SJSA1 (cell line): ENCODE measurements at places on chromosomes 13 and 19.
A peak's percentile ranks its signal among the peaks of the same experiment; 100 is the strongest.

DNA sequence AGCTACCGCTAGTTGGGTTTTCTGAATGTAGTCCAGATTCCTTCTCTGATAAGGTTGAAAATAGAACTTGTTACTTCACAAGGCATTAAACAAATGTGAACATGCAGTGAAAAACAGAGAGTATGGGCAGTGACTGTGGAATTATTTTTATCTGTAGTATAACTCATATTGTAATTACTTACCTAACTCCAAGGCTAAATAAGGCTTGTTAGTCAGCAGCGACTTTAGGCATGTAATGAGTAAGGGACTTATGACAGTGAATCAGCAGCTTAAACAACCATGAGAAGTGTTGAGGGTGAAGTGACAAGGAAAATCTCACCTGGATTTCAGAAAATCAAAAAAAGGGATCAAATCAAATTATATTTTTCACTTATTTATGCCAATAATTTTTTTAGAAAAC, 1719.5 kb upstream of the MIR17HG start:
- no peak for DNase-seq

DNA sequence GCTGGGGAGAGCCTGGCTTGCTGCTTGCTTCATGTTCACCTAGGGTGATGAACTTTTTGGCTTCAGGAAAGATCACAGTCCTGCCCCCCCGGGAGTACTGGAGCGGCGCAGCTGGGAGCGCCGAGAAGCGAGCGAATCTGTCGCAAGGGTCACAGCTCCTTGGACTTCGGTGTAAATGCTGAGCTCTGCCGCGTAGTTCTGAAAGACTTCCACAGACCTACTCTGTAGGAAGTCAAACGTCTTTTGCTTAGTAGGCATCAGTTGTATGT, 2.7 kb downstream of the ING1 start:
- DNase-seq, result no peak

DNA sequence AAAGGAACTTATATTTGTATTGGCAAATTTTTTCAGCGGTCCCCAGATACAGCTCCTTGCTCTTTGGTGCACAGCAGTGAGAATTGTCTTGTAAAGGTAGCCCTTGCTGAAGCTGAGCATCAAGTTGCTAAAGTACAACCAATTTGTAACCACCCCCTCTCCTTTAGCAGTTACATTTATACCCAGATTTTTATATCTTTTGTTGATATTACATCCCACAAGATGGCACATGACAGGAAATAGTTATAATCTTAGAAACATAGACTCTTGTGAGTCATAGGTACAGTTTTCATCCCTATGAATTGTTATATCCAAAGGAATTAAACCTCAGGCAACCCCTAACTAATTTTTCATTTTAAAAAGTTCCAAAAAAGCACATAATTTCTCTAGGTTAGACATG, 523.0 kb upstream of the SLITRK1 start:
- no peak for DNase-seq

GRCh38 chr13:64274481-64275217, 2859.0 kb upstream of the PCDH20 start:
- no peak for DNase-seq

GRCh38 chr13:110376120-110376519, 69.0 kb downstream of the COL4A2 start:
- DNase-seq, result no peak

- no peak for DNase-seq
Observed at GRCh38 chr13:40440990-40441820, 225.2 kb downstream of the FOXO1 start.

DNA sequence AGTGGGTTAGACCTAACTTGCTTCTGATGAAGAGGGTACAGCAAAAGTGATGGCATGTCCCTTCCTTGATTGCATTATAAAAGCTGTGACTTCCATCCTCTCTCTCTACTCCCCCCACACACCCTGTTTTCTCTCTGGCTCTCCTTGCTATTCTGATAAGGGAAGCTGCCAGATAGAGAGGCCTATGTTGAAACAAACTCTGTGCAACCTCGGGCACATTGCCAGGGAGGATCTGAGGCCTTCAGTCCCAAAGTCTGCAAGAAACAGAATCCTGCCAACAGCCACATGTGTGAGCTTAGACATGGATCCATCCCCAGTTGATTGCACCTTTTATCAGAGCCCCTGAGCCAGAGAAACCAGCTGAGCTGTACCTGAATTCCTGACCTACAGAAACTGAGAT, 44.8 kb upstream of the ARGLU1 start:
- no peak for DNase-seq

GRCh38 chr13:24564881-24565280, 52.3 kb upstream of the PARP4 start:
- DNase-seq, result no peak

DNA sequence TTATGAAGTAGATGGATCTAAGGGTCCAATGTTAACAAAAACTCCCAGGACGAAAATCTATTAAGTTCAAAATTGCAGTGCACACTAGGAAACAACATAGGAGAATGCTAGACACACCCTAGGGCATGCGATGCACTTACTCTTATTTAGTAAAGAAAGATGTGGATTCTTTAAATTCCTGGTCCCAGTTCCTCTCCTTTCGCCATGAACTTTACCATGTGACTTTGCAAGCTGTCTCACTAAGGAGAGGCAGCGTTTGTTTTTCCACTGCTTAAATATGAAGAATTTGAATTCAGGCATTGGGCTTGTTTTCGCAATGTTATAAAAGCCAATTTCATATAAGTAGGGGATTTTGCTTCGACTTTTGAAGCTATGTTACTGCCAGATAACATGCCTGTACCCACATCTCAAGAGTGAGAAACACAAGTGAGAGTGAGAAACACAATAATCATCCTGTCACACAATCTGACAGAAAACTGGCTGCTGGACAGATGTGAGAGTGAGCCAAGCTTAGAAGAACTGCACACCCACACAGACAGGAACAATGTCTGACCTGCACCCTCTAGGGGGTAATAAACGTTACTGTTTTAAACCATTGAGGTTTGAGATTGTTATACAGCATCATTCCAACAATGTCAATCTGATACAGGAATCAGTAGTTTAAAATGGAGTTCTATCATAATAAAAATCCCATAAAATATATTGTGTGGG, 1308.4 kb downstream of the SLITRK5 start:
- no peak for DNase-seq

GRCh38 chr19:18416778-18417249, 2.4 kb upstream of the SSBP4 start:
- peak; percentile 93 for DNase-seq

GRCh38 chr13:94829185-94829836, 117.0 kb upstream of the SOX21 start:
- no peak for DNase-seq

GRCh38 chr13:34657716-34658115, 284.4 kb upstream of the NBEA start:
- DNase-seq, result peak; percentile 16

GRCh38 chr19:2575734-2576481, 100.0 kb downstream of the GADD45B start:
- DNase-seq, result peak; percentile 88

- peak; percentile 1 for DNase-seq
Observed at GRCh38 chr13:31476753-31477152, 262.6 kb upstream of the RXFP2 start.

DNA sequence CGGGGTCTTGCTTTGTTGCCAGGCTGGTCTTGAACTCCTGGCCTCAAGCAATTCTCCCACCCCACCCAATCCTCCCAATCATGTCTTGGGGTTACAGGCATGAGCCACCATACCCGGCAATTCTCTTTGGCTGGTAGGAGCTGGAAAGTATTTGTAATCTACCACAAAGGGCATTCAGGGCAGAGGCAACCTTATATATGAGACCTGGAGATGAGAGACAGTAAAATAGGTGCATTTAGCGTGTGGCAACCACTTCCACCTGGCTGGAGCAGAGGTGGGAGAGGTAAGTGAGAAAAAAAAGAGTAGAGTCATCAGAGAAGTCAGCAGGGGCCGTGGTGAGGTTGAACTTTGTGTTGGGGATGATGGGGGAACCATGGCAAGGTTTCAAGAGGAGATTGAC, 36.8 kb downstream of the VAV1 start:
- no peak for DNase-seq

DNA sequence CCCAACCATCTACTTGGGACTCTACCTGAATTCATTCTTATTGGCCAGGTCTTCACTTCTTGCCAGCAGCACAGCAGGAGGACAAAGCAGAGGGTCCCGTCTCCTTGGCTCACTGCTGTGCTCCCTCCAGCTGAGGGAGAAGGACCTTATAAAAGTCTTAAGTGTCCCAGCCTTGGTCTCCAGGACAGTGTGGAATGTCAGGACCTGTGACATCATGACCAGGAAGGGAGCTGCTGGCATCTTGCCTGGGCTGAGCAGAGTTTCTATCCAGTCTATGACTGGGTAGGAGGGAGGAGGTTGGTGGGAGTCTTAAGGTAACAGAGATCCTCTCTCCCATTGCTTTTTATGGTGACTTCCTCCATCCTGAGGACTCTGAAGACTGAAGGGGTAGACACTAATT, 56.6 kb upstream of the ANKRD10 start:
- DNase-seq, result peak; percentile 67

- peak; percentile 14 for DNase-seq
Observed at GRCh38 chr19:30448386-30449077, 76.3 kb downstream of the ZNF536 start.

DNA sequence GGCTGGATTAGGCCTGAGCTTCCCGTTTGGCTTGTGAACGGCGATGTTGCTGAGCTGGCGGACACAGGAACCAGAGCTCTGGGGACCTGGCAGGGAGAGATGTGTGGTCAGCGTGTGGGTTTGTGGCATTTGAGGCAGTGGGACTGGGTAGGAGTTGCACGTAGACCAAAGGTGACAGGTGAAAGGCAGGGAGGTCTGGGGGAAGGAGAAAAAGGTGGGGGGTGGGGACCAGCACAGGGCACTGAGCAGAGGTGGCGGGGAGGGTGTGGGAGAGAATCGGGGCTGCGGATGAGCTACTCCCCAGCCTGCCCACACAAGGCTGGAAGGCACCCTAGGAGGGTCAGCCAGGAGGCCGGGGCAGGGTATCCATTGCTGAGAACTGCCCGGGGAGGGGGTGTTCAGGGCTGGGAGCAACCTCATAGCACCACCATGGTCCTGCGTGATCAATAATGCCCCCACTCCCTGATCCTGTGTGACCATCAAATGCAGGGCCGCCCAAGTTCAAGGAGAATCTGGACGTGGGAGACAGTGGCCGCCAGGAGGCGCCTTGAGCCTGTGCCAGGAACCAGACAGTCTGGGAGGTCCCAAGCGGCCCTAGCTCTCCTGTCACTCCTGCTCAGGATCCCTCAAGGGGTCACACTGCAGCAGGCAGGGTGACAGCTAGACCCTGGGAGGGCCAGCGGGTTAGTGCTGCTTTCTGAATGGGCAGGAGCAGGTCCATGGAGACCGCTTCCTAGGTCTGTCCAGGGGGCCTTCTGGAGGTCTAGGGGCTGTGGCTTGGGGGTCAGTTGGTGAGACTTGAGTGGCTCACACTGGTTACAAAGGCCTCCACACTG, 12.8 kb upstream of the SELENOW start:
- DNase-seq, result peak; percentile 44

DNA sequence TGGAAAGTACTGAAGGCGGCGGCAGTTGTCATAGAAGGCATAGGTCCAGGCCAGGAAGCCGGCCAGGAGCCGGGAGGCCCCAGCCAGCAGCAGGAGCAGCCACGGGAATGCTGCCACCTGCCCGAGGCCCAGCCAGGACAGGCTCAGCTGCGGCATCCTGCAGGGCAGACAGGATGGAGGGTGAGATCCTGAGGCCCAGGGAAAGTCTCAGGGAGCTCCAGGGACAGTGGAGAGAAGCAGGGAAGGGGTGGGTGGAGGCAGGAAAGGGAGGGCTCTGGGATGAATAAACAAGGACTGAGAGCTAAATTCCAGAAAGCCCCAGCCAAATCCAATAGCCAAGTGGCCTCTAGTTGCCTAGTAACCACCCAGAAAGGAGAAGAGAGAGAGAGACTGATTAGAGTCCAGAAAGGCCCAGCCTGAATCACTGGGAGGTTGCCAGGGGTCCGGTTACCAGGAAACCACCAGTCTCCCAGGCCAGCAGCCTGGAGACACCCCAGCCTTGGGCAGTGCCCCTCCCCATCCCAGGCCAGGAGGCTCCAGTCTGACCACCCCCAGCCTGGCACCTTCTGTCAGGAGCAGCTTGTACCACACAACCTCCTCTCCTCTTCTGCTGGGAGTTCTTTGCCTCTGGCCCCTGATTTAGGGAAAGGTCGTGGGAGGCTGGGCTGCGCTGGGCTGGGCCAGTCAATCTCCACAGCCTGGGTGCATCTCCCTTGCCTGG, 7.5 kb upstream of the OR10H5 start:
- no peak for DNase-seq

GRCh38 chr13:80334597-80335260, 6.2 kb downstream of the SPRY2 start:
- peak; percentile 79 for DNase-seq

- DNase-seq, result no peak
Observed at GRCh38 chr13:49407068-49407467, 36.8 kb downstream of the CAB39L start.

DNA sequence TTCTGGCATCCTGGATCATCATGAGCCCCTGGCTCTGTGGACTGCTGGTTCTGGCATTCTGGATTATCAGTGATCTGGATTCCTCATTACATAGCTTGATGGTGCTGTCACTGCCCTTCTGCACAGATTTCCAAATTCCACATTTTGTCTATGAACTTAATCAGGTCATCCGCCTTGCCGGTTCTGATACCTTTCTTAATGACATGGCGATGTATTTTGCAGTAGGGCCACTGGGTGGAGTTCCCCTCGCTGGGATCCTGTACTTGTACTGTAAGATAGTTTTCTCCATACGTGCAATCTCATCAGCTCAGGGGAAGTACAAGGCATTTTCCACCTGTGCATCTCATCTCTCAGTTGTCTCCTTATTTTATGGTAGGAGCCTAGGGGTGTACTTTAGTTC, 24.4 kb upstream of the OR7C2 start:
- no peak for DNase-seq

GRCh38 chr13:76795701-76796695, 90.2 kb downstream of the KCTD12 start:
- peak; percentile 32 for DNase-seq

DNA sequence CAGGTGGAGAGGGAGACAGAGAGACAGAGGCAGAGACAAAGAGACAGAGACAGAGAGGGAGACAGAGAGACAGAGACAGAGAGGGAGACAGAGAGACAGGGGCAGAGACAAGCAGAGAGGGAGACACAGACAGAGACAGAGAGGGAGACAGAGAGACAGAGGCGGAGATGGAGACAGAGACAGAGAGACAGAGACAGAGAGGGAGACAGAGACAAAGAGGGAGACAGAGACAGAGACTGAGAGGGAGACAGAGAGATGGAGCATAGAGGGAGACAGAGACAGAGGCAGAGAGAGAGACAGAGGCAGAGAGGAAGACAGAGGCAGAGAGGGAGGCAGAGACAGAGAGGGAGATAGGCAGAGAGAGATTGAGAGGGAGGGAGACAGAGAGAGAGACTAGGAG, 29.3 kb downstream of the SBNO2 start:
- no peak for DNase-seq

DNA sequence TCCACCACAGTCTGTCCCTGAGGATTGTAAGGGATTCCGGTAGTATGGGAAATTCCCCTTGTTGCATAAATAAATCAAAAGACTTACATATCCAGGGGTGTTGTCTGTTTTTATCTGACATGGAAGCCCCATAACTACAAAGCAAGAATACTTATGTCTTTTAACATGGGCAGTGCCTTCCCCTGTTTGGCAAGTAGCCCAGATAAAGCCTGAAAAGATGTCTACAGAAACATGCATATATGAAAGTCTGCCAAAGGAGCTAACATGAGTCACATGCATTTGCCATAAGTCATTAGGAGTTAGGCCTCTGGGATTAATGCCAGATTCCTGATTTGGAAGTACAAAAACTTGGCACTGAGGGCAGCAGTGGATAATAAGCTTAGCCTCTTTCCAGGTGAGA, 62.1 kb downstream of the ZNF737 start:
- DNase-seq, result no peak

GRCh38 chr19:6724631-6725492, 4.4 kb upstream of the C3 start:
- no peak for DNase-seq
